ENCODE measurements at places on chromosomes 7 and 10.

DNA sequence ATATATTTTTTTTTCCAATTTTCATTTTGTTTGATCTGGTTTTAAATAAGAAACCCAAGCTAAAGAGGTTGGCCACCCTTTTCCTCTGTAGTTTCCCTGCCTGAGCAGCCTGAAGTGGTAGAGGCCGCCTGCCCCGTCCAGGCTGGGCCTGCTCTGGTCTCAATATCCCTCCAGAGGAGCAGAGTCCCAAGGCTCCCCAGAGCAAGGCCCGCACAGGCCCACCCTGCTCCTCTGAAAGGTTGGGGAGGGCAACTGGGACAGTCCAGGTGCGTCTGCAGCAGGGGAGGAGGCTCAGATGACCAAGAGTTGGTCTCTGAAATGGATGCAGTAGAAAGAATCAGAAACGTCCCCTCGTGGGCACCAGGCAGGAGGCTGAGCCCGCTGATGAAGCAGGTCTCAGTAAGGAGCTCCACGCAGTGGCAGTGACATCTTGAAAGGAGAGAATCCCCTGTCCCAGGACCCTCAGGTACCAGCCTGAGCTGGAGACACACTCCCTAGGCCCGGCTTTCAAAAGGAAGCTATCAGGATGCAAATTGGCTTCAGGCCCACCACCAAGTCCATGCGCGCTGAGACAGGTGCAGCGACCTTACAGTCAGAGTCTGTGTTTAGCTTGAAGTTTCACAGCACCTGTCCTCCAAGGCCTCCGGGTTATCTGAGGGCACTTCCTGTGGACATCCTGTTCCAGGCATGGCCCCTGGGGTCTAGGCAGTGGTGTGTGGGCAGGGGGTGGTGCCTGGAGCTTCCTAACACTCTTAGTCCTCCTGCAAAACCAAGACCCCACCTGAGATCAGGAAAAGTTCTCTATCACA is 37.7 kb downstream of the EN2 start:
- DNase-seq = no peak

GRCh38 chr10:35172574-35172973 is 45.9 kb downstream of the CREM start:
- DNase-seq = no peak

GRCh38 chr7:64869912-64870562 is 33.0 kb upstream of the ZNF273 start:
- no peak for DNase-seq

DNA sequence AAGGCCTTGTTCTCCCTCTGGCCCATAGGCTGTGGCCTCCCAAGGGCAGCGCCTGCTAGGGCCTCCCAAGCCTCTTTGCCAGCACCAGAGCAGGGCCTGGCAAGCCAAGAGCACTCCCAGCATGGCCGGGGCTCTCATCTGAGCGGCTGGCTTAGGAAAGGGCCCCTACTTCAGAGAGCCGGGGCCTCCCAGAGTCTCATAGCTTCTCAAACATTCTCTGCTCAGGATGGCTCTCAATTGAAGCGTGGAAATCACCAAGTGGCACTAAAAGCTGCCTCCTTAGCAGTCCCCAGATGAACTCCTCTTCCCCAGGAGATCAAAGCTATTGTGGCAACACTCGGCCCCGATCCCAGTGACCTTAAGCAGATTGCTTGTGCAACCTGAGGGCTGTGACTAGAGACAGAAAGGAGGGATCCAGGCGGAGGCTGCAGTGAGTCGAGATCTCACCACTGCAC is 69.4 kb downstream of the FAM53B start:
- DNase-seq = no peak

All from SW 1271 (cell line).